ENCODE measurements at places on chromosomes 11 and 22.

DNA sequence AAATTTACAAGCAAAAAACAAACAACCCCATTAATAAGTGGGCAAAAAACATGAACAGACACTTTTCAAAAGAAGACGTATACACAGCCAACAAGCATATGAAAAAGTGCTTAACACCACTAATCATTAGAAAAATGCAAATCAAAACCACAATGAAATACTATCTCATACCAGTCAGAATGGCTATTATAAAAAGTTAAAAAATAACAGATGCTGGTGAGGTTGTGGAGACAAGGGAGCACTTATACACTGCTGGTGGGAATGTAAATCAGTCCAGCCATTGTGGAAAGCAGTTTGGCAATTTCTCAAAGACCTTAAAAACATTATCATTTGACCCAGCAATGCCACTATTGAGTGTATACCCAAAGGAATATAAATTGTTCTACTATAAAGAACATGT is 72.3 kb downstream of the BBOX1 start:
- no peak for DNase-seq

DNA sequence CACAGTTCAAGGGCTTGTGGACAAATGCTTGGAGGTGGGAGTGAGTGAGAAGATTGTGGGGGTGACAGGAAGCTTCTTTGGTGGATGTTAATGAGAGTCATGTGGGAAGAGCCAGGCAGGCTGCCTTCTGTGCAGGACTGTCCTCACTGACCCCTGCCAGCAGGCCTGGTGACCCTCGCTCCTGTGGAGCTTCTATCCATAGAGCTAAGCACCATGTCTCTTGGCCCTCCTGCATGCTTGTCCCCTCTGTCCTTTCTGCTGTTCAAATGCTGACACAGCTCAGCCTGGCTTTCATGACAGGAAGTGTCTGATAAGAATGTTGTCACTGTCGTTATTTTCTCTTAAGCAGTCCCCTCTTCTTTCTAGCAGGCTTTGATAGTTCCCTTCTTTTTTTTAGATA is 37.6 kb downstream of the NAT10 start:
- no peak for DNase-seq

GRCh38 chr22:25120761-25121212 is 78.9 kb upstream of the CRYBB3 start:
- no peak for DNase-seq

- DNase-seq = no peak
Observed at GRCh38 chr11:20610825-20611224, 11.4 kb downstream of the SLC6A5 start.

DNA sequence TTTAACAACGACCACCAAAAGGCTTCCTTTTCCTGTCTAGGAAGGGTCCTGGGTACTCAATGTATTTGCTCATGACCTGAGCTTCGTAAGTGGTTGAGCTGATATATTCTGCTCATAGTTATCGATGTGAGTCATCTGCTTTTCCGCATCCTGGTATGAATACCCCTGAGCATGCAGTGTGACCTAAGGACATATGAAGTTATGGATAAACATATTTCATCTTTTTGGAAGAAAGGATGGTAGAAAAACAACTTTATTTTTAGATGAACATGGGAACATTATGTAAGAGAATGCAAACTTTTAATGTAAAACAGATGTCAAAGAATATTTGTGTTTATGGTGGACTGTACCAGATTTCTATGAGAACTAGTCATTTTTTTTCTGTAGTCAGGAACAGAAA is 28.4 kb downstream of the TRPC6 start:
- no peak for DNase-seq

DNA sequence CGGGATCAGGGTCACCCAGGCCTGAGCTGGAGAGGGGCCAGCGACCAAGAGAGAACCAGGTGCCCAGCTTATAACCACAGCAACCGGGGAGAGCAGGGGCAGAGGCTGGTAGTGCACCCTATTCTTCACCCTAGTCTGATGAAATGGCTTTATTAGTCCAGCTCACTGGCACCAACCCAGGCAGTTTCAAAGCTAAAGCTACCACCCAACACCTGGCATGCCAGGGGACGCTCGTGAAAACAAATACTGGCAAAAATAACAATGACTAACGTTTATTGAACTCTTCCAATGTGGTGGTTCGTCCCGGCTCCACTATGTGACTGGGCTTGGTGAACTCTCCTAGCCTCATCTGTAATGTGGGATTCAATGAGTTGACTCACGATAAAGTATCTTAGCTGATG is 30.6 kb downstream of the SCGB1A1 start:
- DNase-seq = no peak

GRCh38 chr11:70498976-70499801 is 100.9 kb downstream of the CTTN start:
- no peak for DNase-seq

DNA sequence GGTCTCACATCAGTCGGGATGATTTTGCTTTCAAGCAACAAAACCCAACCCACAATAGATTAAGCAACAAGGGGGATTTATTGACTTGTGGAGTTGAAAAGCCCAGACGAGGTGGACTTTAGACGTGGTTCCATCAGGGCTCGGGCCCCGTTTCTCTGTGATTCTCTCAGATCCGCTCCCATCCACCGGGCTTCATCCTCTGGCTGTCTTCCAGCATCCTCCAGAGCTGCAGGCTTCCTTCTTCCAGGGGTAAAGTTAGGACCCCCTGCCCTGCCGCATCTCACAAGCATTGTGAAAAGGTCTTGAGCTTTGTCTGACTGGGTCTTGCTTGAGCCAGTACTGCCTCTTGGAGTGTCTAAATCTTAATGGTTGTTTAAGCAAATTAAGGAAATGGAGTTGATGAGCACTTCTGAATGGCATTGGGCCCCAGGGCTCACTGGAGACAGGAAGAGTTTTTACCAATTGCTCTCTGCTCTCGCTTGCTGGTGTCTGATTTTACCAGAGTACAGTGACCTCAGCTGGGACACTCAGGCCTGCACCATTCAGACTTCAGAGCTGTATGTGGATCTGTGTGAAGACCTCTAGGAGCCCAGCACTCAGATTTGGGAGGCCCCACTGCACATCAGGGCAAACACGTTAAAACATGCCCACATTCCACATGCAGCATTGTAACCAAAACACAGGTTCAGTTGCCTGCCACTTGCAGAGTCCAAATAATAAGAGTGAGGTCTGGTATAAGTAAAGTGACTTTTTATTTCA is 13.5 kb upstream of the FTH1 start:
- no peak for DNase-seq

- no peak for DNase-seq
Observed at GRCh38 chr22:46775850-46776826, 13.7 kb downstream of the TBC1D22A start.

- peak; percentile 33 for DNase-seq
Observed at GRCh38 chr11:35077709-35078469, 61.1 kb upstream of the CD44 start.

DNA sequence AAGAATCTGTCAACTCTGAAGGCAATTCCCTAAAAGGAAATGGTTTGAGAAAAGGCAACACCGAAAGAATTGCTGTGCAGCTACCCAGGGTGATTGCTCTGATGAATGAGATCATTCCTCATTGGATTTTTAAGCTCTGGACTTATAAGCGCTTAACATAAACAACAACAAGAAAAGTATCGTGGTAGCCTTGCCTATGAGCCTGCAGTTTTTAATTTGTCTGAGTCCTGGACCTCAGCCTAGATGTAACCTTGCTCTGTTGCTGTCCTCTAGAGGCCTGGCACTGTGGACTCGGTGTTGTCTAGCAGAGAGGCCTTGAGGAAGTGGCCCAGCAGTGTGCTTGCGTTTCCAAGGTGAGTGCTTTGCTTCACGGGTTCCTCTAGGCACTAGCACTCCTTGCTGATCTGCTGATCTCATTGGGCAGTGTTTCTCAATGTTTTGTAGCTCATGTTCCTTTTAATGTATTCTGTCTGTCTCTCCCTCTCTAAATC is 20.4 kb downstream of the CCDC81 start:
- no peak for DNase-seq

DNA sequence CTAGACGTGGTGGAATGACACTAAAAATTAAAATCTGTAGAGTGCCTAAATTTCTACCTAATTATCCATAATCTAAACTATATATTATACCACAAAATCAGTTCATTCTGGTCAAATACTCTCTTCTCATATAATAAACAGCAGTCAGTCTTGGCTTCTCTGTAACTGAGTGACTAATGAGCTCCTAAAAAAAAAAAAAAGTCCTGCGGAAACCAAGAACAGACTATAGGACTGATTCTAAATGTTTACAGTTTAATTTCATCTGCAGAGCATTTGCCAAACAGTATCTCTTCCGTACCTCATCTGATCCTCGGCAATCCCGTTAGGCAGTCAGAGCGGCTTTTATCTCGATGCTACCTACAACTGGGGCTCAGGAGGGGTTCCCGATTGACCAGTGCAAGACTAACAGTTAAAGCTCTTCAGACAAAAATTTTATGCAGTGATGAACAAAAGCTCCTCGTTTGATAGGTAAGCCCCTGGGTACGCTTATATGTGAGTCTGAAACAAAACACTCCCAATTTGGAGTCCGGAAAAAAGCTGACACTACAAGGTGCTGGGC is 686 bp downstream of the KIF18A start:
- DNase-seq = no peak

DNA sequence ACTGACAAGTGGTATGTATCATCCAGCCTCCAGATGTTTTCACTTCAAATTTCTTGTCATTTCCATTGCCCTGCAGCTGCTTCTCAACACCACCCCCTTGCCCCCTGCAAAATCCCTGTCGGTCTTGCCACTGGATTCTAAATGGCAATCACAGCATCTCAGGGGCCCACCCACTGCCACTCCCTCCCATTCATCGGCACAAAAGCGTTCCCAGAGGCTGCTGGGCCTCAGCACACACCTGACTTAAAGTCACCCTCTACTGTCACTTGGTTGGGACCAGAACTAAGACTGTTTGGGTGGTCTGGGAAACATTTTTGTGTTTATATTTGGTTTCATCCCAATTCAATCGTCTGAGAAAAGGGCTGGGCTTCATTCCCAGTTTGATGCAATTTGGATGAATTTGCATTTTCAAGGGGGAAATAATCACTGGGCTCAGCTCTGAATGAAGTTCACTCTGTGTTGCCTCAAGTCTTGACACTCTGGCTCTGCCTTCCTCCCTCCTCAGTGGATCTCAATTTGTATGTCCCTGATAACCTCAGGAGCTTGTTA is 27.1 kb downstream of the SYT13 start:
- no peak for DNase-seq

DNA sequence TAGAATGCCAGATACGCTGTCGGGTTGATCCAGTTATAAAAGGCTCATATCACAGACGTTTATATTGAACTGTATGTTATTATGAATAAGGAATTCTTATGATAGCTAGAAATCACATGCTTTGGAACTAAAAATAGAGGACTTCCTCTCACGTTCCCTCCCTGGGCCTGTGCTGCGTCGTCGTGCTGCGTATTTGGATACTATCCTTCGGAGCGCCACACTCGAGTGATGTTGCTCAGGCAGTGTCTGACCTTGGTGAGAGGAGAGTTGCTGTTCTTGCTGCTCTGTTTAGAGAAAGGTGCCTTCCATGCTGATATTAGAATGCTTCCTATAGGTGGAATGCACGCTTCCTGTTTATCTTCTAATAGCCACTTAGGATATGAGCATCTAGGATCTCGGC is 20.2 kb upstream of the ST14 start:
- no peak for DNase-seq
